ENCODE measurements at places on chromosomes 11 and 22.

DNA sequence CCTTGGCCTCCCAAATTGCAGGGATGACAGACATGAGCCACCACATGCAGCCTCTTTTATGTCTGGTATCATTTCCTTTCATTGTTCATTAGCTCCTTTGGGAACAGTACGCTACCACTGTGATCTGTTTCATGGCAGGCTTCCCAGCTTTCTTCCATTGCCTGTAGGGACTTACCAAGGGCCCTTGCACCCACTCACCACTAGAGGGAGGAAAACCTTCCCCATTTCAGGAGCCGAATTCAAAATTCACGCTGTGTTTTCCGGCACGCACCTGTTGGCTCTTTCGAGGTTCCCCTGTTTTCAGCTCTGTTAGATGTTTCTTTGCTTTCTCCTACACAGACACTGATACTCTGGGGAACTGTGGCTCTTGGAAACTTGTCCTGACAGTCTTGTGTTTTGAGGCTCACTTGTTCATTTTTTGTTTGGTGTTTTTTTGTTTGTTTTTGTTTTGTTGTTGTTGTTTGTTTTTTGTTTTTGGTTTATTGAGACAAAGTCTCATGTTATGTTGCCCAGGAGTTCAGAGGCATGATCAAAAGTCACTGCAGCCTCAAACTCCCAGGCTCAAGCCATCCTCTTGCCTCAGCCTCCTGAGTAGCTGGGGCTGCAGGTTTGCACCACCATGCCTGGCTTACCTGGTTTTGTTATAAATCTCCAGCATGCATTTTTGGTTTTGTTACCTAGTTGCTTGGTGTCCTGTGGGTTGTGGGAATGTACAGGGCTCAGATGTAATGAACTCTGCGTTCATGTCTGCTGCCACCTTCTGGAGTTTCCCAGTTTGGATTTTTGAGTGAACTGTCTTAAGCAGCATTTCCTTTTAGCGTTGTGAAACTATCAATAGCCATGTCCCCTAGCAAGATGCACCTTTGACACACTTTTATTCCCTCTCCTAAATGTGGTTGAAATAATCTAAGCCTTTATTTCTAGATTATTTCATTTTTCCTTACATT is 2.3 kb downstream of the KRTAP5-11 start:
- ATAC-seq = no peak

DNA sequence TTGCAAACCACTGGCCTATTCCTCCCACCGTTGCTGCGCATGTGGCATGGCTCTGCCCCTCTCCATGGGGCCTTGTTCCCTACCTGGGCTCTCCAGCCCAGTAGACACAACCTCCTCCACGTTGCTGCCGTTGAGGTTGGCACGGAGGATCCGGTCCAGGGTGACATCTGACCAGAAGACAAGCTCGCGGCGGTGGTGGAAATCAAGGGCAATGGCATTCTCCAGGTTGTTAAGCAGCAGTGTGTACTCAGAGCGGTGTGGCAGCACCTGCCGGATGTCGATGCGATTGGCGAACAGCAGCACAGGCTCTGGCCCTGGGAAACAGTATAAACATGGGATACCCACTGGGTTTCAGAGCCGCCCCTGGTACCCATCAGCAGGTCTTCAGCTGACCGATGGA is 23.8 kb downstream of the LRP4 start:
- no peak for ATAC-seq

GRCh38 chr22:50032109-50032871 is 19.7 kb upstream of the IL17REL start:
- no peak for ATAC-seq

GRCh38 chr11:13008625-13009475 is at the start of gene RASSF10:
RASSF10 (plus strand) TSS chr11:13009316; CDS start chr11:13009577, 261 bp downstream.
- ATAC-seq = no peak

DNA sequence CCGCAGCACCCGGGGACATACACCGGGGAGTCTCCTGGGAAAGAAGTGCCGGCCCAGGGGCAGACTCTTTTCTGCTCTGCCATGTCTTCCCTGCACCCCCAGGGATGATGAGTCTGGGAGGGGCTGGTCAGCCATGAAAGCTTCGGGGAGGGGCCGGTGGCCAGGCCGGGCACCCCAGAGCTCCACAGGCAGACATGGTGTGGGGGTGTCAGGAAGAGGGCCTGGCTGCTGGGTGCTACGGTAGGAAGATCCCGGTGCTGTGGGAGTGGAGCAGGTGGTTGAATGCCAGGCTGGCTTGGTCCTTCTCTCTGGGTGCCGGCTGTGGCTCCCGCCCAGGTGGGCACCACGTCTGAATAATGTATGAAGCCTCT is 17.4 kb downstream of the LSP1 start:
- no peak for ATAC-seq

- ATAC-seq = no peak
Observed at GRCh38 chr22:36541831-36542411, 13.0 kb upstream of the EIF3D start.

- ATAC-seq = peak; percentile 63
Observed at GRCh38 chr11:64802370-64803157, 450 bp downstream of the MAP4K2 start.

GRCh38 chr11:116918925-116919655 is 81.7 kb upstream of the APOA1 start:
- no peak for ATAC-seq

DNA sequence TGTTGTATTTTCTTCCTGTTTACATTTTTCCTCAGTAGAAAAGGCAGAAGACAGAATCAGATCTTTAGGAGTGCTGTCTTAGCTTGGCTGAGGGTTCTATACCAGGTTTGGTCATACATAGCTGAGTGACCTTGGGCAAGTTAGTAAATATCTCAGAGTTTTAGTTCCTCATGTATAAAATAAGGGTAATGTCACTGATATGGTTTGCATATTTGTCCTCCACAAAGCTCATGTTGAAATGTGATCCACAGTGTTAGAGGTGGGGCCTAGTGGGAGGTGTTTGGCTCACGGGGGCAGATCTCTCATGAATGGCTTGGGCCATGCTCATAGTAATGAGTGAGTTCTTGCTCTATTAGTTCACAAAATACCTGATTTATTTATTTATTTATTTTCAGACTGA is 7.5 kb upstream of the HTR3A start:
- peak; percentile 53 for ATAC-seq

GRCh38 chr11:10622957-10623791 is 54.7 kb upstream of the LYVE1 start:
- peak; percentile 87 for ATAC-seq
